ENCODE measurements at places on chromosomes 4 and X.
A peak's percentile ranks its signal among the peaks of the same experiment; 100 is the strongest.

- no peak for DNase-seq
These were observed 86.7 kb upstream of the MAGEA4 start for GRCh38 chrX:151825925-151826485.

DNA sequence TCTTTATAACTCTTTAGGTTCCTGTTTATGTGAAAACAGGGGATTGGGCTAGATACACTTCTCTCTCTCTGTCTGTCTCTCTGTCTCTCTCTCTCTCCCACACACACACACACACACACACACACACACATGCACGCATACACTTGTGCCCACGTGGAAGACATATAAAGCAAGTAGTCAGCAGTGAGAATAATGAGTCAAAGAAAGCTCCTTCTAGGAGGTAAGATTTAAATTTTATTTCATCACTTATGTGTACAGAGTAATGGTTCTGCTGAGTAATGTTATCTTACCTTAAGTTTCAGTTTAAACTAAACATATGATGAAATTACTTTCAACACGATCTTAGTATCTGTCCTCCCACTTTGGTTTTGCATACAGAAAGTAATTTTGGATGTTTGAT, 243.0 kb upstream of the TEX13A start:
- no peak for DNase-seq

- DNase-seq, result no peak
These were observed 137.9 kb upstream of the MAGEA10 start for GRCh38 chrX:152276277-152276676.

DNA sequence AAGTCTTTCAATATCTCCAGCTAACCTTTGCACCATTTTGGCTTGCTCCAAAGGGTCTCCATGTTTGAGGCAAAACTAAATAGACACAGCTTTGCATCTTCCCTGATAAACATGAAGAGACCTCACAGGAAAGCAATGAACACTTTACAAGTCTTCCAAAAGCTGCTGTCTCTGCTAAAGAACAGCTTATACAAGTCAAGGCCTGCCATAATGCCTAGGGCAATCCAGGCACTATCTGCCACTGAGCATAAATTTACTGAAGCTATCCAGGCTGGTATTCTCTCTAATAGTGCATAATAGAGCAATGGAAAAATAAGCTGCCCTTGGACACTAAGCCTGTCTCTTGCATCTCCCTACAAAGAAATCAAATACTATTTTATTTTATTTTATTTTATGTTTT, 60.1 kb upstream of the S100G start:
- no peak for DNase-seq

GRCh38 chr4:108166441-108167315, 2.1 kb downstream of the LEF1 start:
- peak; percentile 68 for DNase-seq

GRCh38 chrX:24768556-24768955, 74.8 kb downstream of the POLA1 start:
- DNase-seq, result no peak

DNA sequence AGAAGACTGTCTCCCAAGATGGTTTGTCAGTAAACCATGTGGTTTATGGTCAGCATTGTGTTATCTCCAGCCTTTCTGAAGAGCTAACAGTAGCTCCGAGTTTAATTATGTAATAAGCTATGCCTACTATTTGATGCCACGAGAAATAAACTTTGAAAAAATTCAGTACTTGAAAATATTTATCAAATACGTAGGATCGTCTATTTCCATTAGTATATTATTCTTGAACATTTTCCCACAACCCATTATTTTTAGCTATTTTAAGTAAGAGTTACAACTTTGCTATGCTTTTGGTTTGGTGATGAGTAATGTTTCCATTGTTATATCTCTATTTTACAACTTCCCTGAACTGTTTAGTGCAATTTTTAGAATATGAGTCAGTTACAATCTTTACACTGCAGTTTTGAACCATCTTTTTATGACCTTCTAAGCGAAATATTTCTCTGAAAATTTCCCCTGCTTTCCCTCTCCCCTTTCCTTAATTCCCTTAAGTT, 44.5 kb upstream of the TRIM2 start:
- no peak for DNase-seq

DNA sequence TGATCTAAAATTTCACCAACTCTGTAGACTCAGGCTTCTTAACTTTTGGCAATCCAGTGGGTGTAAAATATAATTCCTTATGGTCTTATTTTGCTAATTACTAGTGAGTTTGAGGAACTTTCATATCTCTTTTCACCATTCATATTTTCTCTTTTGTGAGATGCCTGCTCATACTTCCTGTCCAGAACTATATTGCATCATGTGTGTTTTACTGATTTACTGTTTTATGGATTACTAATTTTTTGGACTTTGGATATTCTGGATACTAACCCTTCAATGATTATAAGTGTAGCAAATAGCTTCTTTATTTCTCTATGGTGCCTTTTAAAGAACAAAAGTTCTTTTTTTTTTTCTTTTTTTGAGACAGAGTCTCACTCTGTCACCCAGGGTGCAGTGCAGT, 20.6 kb downstream of the GSX2 start:
- no peak for DNase-seq

GRCh38 chr4:73453701-73454005, 17.6 kb downstream of the AFP start:
- DNase-seq, result no peak

- DNase-seq, result no peak
These were observed 483.5 kb downstream of the ARAP2 start for GRCh38 chr4:35760807-35761206.

DNA sequence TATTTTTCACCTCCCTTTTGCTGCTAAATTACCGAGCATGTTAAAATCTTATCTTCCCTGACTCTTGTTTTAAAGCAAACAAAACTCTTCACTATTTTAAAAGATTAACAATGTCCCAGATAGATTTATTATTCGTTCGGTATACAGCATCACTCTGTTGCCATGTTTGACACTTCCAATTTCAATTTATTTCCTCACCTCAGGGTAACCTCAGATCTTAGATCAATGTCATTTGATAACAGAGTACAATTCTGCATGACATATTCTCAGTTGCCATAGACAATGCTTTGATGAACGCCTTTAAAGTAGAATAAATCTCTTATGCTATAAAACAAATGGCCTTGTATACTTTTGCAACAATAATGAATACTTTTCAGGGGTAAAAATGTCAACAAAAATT, 1078.1 kb upstream of the IGFBP7 start:
- DNase-seq, result no peak

DNA sequence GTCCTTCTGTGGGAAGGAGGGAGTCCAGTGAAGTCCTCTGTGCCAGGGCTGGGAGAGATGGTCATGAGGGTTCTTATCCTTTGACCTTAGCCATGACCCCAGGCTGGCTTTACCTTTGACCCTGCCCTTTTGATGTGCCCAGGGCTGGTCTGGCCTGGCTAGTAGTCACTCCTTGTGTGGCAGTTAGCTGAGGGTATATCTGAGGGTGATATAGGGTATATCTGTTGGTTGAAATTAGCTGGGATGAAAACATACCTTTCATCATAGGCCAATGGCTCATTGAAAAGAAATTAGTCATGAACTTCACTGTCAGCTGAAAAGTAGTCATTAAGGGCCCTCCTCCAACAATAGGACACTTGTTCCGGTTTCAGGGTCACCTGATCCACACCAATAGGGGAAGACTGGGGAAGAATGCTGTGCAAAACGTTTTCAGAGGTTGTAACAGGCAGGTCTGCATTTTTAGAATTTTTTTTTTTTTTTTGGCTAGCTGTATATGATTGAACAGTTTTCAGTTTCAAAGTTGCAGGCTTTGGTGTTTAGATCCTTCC, 74.6 kb upstream of the STOX2 start:
- no peak for DNase-seq

DNA sequence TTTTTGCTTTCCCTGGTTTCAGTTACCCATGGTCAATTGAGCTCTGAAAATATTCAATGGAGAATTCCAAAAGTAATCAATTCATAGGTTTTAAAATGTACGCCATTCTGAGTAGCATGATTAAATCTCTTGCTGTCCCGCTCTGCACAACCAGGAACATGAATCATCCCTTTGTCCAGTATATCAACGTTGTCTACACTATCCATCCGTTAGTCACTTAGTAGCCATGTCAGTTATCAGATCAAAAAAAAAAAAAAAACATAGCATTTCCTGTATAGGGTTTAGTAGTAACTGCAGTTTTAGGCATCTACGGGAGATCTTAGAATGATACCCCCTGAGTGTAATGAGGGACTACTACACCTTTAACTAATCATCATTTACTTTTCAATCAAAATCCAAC, 15.1 kb downstream of the LAMP2 start:
- no peak for DNase-seq

GRCh38 chr4:34636623-34637022, 1607.7 kb downstream of the ARAP2 start:
- DNase-seq, result no peak

DNA sequence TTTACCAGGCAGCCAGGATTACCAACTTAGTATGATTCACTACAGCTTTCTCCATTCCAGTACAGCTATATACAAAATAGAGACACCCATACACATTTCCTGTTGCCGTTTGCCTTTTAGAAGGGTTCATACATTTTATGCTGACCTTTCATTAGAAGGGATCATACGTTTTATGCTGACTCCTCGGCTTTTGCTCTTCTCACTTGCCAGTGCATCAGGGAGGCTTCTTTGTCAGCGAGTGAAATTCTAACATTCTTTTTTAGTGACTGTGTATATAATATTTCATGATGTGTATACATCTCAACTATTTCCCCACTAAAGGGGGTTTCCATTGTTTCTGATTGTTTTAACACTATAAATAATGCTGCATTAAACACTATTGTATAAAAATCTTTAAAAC, 552.6 kb downstream of the TRIML1 start:
- DNase-seq, result no peak

DNA sequence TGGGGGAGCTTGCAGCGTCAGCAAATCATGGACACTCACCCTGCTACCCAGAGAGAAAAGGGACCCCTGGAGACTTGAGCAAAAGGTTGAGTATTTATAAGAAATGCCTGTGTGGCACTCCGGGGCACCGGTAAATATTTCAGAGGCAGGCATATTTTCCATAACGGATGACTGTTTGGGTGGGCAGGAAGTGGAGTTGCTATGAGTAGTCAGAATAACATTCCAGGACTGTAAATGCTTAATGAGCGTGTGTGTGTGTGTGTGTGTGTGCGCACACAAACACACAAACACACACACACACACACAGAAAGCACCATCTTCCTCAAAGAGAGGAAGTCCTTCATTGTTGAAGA, 74.6 kb downstream of the MXRA5 start:
- DNase-seq, result no peak

DNA sequence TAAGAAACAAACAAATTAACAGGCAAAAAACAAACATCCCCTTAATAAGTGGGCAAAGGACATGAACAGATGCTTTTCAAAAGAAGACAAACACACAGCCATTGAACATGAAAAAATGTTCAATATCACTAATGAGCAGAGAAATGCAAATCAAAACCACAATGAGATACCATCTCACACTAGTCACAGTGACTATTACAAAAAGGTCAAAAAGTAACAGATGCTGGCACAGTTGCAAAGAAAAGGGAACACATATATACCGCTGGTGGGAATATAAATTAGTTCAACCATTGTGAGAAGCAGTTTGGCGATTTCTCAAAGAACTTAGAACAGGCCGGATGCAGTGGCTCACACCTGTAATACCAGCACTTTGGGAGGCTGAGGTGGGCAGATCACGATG, 146.1 kb upstream of the NEIL3 start:
- DNase-seq, result no peak

- no peak for DNase-seq
These were observed 5.5 kb downstream of the GSTCD start for GRCh38 chr4:105714071-105714521.

DNA sequence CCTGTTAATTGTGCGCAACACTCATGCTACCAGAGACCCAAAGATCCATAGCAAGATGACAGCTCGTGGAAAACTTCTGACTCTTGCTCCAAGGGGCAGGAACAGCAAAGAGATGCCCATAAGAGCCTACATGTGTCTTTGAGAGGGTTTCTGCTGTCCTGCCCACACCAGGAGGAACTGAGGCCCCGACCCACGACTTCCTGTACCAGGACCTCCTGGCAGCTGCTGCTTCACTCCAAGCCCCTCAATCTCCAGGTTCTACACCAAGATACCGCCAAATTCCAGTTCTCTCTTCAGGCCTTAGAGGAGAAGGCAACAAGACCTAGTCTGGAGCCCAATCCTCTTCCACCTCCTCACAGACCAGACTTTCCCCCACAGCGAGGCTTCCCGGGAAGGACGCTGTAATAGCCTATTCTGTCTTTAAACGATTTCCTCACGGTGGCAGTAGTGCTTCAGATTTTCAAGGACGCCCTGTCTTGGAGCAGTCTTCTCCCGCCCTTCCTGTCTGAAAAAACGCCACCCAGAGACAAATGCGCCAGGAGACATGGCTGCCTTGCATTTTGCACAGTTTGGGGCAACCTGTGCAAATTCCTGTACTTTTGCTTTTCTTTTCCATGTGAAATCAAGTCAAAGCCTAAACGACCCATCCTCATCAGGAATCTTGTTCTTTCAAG, 230.2 kb upstream of the STK26 start:
- DNase-seq, result no peak

GRCh38 chr4:55928846-55929245, 19.9 kb upstream of the CEP135 start:
- no peak for DNase-seq

- DNase-seq, result no peak
These were observed 208.1 kb upstream of the TET2 start for GRCh38 chr4:104938624-104939023.

DNA sequence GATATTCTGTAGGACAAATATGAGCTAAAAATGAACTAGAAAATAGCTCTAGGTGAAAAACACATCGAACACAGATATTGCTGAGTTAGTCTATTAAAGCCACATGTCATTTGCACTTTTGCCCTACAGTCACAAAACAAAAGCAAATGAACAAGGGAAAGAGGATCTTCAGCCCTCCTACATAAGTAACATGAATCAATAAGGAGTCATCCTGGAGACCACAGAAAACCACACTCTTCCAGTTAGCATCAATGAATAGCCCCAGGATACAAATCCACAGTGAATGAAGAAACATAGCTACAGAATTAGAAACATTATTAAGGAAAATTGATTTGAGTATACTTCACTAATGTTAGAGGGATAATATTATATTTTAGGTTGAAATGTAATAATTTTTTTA, 311.4 kb downstream of the MAPK10 start:
- no peak for DNase-seq

GRCh38 chr4:185145572-185145971, 2.5 kb downstream of the SLC25A4 start:
- DNase-seq, result no peak

Data from stimulated activated naive CD4-positive, alpha-beta T cell treated with Interleukin-2 at 50 U/mL for 16 hours (primary cell).